Stromal cell of bone marrow (primary cell): ENCODE measurements at places on chromosomes 1 and 21.

DNA sequence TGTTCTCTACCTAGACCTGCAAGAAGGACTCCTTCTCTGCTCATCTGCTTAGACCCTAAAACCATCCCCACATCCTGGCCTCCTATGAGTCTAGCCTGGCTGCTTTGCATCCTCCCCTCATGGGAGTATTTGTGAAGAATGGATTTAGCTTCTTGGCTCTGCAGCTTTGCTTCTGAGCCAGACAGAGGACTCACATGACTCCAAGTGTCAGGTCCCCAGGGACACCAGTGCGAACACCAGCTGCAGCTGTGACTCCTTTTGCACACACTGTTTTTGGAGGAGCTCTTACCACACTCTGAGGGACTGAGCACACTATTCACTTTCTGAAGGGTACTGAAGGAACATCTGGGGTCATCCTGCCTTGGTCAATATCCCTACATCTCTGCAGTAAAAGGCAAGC lies 131.8 kb upstream of the SGIP1 start:
- DNase-seq: peak; percentile 59

GRCh38 chr1:159798893-159799292 lies 3.3 kb upstream of the FCRL6 start:
- peak; percentile 75 for DNase-seq

GRCh38 chr21:45060675-45061311 lies 13.6 kb upstream of the ADARB1 start:
- DNase-seq: no peak

- DNase-seq: no peak
Observed at GRCh38 chr1:2466958-2467554, 9.0 kb upstream of the PLCH2 start.

DNA sequence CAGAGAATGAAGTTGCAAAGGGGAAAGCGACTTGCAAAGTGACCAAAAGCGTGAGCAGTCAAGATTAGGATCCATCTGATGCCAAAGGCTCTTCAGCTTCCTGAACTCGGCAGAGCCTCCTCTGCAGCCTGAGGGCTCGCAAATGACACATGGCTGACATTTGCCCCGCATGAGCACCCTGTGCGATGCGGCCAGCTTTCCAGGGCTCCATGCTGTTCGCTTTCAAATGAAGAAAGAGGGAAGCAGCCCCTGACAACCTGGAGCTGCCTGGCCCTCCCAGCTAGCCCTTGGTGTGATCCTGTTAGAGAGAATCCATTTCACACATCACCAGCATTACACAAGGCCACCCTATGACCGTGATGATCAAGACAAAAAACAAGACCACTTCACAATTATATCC lies 20.2 kb upstream of the FAM131C start:
- no peak for DNase-seq

DNA sequence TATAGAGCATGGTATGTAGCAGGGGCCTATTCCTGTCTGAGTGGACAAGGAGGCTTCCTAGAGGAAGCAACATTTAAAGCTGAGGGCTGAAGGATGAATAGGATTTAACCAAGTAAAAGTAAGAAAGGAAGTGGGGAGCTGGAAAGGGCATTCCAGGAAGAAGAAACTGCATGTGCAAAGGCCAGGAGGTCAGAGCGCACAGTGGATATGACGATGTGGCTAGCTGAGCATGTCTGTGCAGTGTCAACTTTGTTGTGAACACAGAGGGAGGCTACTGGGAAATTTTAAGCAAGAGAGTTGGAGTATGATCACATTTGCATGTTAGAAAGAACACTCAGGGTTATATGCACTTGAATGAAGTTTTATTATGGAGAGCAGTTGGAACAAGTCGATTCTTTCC lies 28.6 kb upstream of the JUN start:
- no peak for DNase-seq

- DNase-seq: no peak
Observed at GRCh38 chr1:55645270-55645669, 430.1 kb upstream of the USP24 start.

DNA sequence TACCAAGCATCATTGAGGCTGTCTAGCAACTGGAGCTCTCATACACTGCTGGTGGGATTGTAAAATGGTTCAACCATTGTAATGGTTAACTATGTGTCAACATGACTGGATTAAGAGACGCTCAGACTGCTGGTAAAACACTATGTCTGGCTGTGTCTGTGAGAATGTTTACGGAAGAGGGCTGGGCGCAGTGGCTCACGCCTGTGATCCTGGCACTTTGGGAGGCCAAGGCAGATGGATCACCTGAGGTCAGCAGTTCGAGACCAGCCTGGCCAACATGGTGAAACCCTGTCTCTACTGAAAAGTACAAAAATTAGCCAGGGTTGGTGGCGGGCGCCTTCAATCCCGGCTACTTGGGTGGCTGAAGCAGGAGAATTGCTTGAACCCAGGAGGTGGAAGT lies 4.8 kb upstream of the FCRLA start:
- no peak for DNase-seq

DNA sequence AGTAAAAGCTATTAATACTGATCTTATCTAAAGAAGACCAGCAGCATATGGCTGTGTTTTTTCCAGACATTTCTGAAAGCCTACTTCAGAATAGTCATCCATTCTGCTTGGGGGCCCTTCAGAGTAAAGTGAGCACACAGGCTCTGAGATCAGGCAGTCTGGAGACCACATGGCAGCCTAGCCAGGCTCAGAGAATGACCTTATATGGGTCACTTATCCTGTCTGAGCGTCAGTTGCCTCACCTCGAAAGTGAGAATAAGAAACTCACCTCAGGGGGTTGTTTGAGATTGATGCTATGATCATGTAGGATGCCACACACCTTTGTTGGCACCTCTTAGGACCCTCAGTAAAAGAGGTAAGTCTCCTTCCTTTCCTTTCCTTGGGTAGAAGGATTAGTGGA lies 270.4 kb downstream of the GRIK1 start:
- DNase-seq: no peak

- DNase-seq: no peak
Observed at GRCh38 chr1:66580081-66580480, 46.1 kb downstream of the SGIP1 start.

- DNase-seq: no peak
Observed at GRCh38 chr21:44495611-44496563, 40.6 kb downstream of the LRRC3 start.

- DNase-seq: no peak
Observed at GRCh38 chr21:26394341-26394740, 178.7 kb downstream of the CYYR1 start.

DNA sequence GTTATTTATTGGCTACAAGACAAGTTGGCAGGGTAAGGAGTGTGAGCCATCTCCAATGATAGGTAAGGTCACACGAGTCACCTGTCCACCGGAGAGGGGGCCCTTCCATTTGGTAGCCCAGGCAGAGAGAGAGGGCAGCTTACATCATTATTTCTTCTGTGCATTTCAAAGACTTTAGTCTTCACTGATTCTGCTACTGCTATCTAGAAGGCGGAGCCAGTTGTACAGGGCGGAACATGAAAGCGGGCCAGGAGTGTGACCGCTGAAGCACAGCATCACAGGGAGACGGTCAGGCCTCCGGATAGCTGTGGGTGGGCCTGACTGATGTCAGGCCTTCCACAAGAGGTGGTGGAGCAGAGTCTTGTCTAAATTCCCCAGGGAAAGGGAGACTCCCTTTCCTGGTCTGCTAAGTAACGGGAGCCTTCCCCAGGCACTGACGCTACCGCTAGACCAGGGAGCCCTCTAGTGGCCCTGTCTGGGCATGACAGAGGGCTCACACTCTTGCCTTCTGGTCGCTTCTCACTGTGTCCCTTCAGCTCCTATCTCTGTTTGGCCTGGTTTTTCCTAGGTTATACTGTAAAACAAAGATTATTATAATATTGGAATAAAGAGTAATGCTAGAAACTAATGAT lies 36.7 kb downstream of the ZNF695 start:
- peak; percentile 20 for DNase-seq

DNA sequence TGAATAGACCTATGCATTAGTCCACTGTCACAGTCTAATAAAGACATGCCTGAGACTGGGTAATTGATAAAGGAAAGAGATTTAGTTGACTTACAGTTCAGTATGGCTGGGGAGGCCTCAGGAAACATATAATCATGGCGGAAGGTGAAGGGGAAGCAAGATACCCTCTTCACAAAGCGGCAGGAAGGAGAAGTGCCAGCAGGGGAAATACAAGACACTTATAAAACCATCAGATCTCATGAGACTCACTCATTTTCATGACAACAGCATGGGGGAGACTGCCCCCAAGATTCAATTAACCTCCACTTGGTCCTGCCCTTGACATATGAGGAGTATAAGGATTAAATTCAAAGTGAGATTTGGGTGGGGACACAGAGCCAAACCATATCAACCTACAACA lies 59.4 kb downstream of the CAPN9 start:
- DNase-seq: no peak

GRCh38 chr1:91161749-91162148 lies 139.9 kb upstream of the ZNF644 start:
- DNase-seq: no peak

DNA sequence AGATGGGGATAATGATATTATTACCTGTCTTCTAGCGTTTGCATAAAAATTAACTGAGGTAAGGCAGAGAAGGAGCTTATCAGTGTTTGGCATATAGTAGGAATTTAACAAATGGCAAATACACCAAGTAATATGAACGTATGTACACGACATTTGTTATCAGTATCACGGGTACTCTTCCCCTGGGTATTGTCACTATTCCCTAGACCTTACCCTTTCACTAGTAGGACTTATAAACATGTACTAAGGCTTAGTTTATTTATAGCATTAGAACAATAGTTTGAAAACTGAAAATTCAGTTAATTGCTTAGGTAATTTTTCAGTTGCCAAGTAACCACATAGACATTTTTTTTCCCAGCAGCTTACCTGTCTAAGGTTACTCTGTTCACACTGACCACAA lies 187.0 kb downstream of the KCTD3 start:
- no peak for DNase-seq

GRCh38 chr1:104468282-104468681 lies 718.6 kb downstream of the AMY1C start:
- DNase-seq: no peak

DNA sequence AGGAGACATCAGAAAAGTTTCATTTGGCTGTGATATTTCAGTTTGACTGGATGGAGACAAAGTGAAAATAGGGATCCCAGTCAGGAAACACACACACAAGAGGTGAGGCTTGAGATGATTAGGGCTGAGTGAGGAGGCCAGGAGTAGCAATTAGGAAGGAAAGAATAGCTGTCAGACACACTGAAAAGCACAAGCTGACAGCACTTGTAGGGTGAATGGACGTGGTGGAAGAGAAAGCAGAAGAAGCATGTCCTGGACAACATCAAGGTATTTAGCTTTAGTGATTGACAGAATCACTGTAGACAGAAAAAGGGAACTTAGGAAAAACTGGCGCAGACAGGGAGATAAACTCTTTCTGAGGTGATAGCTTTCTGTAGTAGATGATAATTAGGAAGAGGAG lies 347.7 kb downstream of the TGFB2 start:
- no peak for DNase-seq

DNA sequence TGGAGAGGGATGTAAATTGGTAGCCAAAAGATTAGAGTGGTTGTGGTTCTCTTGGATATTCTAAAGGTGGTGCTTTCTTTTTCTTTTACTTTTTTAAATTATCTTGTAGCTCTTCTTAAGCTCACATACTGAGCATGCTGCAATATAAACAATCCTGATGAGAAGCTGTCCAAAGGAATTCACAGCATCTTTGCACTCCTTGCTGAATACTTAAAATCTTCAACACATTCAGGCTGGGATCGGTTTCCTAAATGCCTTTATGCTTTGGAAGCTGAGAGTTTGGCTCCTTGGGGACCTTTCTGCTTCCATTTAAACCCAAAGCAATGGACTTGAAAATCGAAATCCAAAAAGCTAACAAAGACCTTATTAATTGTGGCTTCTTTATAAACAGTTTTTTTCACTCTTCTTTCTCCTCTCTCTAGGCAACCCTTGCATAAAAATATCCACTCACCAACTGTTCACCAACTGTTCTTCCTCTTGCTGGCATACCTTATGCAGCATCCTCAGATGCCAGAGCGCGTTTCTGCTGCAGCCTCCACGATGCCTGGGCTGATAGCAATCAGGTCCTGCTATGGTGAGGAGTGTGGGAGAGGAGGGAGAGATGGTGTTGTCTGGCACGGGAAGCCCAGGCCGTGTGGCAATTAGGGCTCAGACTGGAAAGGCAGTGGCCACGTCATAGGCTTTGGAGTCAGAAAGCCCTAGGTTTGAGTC lies 535.8 kb upstream of the DAB1 start:
- no peak for DNase-seq

DNA sequence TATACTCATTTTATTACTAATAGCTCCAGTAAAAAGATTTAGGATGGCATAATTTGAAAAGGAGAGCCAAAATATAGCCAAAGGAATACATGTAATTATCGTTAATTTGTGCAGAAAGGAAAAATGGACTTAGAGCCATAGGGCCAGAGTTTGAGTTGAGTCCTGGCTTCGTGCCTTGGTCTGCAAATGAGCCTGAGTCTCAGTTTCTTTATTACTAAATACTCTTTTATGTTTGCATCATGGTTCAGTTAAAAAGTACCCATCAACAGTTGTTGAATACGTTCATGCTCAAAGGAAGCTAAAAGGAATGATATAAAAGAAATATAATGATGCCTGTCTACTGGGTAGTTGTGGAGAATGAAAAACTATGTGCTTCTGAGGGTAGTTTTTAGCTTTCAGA lies 155.7 kb upstream of the FAM78B start:
- DNase-seq: no peak

DNA sequence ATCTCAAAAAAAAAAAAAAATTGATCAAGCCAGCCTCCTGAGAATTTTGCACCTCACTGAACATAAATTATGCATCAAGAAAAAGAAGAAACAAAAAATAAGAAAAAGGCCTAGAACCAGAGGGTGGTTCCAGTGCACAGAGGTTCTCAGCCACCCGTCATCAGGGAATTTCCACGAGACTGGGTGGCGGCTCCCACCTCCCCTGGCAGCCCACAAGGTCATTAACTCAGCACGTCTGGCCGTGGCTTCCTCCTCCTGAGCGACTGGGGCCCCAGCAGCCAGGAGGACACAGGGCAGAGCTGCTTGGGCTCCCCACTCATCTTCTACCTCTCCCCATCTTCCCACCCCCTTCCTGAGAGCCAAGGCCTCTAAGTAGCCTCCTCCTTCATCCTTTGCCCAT lies 15.7 kb upstream of the TMEM51 start:
- DNase-seq: no peak

DNA sequence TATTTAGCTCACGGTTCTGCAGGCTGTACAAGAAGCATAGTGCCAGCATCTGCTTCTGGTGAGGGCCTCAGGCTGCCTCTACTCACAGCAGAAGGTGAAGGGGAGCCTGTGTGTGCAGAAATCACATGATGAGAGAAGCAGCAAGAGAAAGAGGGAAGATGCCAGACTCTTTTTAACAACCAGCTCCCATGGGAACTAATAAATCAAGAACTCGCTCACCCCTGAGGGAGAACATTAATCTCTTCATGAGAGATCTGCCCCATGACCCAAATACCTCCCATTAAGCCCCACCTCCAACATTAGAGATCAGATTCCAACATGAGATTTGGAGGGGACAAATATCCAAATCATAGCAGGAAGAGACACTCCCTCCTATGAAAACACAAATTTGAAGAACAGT lies 74.1 kb downstream of the OLFML2B start:
- no peak for DNase-seq

- DNase-seq: no peak
Observed at GRCh38 chr1:210222340-210223006, 10.1 kb upstream of the SERTAD4 start.

- no peak for DNase-seq
Observed at GRCh38 chr1:147247656-147248238, 5.3 kb downstream of the CHD1L start.

- DNase-seq: no peak
Observed at GRCh38 chr1:219405531-219406331, 207.2 kb downstream of the ZC3H11B start.
